Brain microvascular endothelial cell (primary cell): ENCODE measurements at places on chromosomes 5 and 9.

- peak; percentile 62 for DNase-seq
Observed at GRCh38 chr9:34437006-34437925, 21.1 kb downstream of the FAM219A start.

DNA sequence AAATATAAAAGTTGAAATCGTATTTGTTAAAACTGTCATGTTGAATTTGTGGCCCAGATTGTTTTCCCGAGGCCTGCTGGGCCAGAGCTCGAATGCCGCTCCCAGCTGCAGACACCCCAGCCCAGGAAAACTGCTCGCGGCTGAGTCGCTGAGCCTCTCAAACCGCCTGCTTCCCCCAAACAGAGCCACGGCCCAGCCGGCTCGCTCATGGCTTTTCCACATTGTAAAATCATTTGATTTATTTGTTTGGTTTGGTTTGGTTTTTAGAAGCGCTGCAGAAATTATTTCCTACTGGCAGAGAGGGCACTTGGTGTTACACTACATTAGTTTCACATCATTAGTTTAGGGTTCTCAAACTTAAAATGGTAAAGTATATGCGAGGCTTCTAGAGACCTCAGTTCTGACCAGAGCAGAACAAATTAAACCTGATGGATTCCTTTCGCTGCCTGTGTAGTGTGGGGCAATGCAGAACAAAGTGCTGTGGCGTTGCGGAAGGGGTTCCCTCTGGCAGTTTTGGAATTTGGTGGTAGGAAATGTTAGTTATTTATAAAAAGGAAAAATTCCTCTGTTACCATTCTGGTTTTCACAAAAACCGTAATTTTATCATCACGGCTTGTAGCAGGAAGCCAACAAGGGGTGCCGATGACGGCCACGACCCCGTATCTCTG lies 156.5 kb upstream of the PITX1 start:
- DNase-seq: no peak

GRCh38 chr5:127089191-127089590 lies 15.9 kb upstream of the C5orf63 start:
- no peak for DNase-seq

- DNase-seq: no peak
Observed at GRCh38 chr5:141127305-141127704, 5.7 kb downstream of the PCDHB4 start.

DNA sequence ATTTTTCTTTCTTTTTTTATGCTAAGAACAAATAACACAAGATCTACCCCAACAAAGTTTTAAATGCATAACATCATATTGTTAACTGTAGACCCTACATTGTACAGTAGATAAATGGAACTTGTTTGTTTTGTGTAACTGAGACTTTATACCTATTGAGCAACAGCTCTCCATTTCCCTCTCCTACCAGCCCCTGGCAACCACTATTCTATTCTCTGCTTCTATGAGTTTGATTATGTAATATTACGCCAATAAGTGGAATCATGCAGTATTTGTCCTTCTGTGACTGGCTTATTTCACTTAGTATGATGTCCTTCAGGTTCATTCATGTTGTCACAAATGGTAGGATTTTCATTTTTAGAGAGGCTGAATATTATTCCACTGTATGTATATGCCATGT lies 308.2 kb upstream of the PRR16 start:
- no peak for DNase-seq

DNA sequence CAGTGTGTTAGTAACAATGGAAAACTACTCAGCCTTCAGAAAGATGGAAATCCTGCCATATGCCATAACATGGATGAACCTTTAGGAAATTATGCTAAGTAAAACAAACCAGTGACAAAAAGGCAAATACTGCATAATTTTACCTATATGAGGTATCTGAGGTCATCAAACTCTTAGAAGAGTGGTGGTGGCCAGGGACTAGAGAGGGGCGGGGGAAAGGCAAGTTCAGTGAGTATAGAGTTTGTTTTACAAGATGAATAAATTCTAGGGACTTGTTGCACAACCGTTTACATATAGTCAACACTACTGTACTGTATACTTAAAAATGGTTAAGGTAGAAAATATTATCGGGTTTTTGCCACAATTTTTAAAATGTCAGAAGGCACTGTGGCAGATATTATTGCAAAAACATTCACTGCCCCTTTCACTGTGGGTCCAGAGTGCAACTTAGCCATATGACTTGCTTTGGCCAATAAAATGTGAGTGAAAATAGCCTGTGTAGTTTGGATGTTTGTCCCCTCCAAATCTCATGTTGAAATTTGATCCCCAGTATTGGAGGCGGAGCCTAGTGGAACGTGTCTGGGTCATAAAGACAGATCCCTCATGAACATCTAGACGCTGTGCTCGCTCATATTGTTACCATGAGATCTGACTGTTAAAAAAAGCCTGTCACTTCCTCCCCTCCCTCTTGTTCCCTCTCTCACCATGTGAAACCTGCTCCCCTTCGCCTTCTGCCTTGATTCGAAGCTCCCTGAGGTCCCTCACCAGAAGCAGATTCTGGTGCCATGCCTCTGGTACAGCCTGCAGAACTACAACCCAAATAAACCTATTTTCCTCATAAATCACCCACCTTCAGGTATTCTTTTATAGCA lies 9.5 kb downstream of the ZNF367 start:
- no peak for DNase-seq
